ENCODE measurements at places on chromosomes 1 and 21.

GRCh38 chr1:234062166-234062565 is 157.7 kb downstream of the SLC35F3 start:
- no peak for DNase-seq

DNA sequence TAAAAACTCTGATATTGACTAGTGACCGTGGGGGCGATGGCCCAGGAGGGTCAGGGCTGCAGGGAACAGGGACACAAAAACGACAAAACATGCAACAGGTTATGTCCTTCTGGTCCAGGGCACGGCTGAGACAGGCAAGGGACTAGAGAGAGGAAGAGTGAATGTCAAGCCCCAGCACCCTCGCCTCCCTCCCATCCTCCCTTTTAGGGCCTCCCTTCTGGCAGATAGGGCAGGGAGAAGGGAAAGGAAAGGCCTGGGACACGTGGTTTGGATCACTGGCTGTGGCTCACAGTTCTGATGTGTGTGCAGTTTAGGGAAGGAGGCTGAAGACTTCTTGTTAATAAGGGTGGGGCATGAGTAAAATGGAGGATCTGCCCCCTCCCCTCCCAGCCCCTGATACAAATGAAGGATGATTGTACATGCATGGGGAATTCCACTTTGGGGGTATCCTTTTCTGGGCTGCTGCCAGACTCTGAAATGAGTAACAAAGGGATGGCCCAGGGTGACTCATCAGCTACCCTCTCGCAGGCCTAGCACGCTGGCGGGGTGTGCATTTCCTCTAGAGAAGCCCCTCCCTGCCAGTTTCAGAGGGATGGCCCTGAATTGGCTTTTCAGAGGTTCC is 14.2 kb downstream of the CAPN2 start:
- DNase-seq, result peak; percentile 82

DNA sequence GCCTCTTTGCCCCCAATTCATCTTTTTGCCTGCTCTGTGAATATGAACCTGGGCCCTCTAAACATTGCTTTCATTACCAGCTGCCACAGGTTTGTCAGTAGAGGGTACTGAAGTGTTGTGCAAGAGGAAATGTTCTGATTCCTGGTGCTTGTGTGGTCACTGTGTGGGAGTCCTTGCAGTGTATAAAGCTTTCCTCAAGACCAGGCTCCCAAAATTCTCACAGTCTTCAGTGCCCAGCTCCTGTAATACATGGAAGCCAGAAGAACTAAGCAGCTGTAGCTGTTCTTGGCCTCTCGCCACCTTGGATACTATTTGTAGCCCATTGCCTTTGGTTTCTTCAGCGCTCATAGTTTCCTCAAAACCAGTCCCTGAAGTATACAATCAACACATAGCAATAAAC is 1046.2 kb downstream of the BRINP3 start:
- no peak for DNase-seq

DNA sequence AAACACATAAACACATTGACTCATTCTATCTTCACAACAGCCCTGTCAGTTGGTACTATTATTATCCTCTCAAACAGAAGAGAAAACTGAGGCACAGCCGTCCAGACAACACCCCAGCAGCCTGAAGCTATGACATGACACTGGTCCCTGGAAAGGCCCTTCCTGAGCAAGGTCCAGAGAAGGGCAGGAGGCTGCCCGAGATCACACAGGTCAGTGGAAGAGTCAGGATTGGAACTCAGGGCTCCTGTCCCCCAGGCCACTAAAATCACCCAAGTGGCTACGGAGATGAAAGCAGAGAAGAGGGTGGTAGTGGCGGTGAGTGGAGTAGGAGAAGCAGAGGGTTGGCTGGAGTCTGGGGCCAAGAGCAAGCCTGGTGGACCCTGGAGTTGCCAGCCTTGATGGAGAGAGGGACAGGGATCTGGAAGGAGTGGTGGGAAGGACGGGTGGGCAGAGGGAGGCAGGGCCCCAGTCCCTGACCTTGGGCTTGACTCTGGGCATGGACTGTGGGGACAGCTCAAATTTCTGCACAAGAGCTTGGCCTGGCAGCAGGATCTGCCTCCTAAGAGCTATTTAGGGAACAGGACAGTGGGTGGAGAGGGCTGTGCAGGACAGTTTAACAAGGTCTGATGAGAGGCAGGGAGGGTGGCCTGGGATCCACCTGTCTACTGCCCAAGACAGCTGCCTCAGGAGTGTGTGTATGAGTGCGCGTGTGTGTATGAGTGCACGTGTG is 15.8 kb downstream of the MYOM3 start:
- no peak for DNase-seq

- DNase-seq, result no peak
Observed at GRCh38 chr1:41720861-41721410, 197.8 kb downstream of the HIVEP3 start.

DNA sequence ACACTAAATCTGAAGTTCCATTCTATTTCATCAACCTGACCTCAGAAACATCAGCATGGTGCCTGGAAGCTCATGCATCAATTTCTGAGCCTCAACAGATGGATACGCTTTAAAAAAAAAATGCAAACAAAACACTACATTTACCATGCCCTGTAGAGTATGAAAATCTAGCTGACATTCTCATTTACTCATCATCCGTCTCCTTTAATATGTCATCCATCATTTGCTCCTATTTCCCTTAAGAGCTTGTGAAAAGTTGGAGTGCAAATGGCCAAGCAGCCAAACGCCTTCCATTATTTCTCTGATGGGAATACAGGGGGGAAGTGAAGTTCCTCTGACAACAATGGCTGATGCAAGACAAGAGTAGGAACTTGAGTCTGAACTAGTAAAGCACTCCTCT is 295.0 kb downstream of the TGFB2 start:
- no peak for DNase-seq

GRCh38 chr1:60848583-60849188 is 233.7 kb upstream of the NFIA start:
- DNase-seq, result no peak

All from stimulated activated CD4-positive, alpha-beta T cell treated with anti-CD3 and anti-CD28 coated beads, TNF-alpha, amount 100 ng/mL, for 1 hour (primary cell).